ENCODE measurements at places on chromosomes 12 and 14. TPM values are rescaled to one million over a fixed set of nuclear protein-coding genes. Genes with fewer than 3 reads are reported as not detected.

- no peaks in the 10 kb centered on the region for H3K36me3 ChIP-seq
- H3K27me3 ChIP-seq, result peaks cover 7% of the 10 kb centered on the region
- H3K4me1 ChIP-seq, result no peaks in the 10 kb centered on the region
- no peak for DNase-seq
These were observed 172.0 kb upstream of the PELI2 start for GRCh38 chr14:55946231-55946630.

DNA sequence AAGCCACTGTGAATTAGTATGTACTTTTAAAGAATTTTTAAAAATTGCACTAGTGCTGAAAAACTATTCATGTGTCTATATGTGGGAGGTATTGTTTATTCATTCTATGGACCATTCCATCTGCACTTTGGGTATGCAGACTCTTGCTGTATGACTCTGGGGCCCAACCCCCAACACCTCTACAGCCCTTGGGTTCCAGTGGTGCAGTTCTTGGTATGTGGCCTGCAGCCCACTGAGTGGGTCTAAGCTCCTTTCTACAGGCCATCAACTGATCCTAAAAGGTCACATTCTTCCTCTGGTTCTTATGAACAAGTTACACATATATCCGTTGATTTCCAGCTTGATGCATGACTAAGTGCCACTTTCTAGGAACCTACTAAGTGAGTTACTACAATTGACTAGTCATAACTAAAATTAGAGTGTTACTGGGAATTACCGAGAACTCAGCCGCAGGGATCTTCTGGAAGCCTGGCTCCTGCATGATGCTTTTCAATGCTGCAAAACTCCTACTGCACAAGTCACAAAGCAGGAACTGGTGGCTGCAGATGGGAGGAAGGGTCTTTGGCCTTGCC is 62.4 kb upstream of the MED13L start:
- H3K4me3 ChIP-seq, result no peak overlapping the region
- H3K27ac ChIP-seq, result no peak overlapping the region
- no peak for DNase-seq
- peaks cover 2% of the 10 kb centered on the region for H3K4me1 ChIP-seq

- peaks cover 34% of the 10 kb centered on the region for H3K4me1 ChIP-seq
- peak overlapping the region; percentile 75 for H3K27ac ChIP-seq
- no peaks in the 10 kb centered on the region for H3K36me3 ChIP-seq
These were observed 19.0 kb upstream of the HNF1A start for GRCh38 chr12:120959111-120959878.

Gene HELB
- 34.6 TPM for total RNA-seq

- DNase-seq, result no peak
- H3K36me3 ChIP-seq, result no peaks in the 10 kb centered on the region
- H3K27me3 ChIP-seq, result peaks cover 23% of the 10 kb centered on the region
- no peaks in the 10 kb centered on the region for H3K4me1 ChIP-seq
- no peak overlapping the region for H3K4me3 ChIP-seq
These were observed 8.8 kb upstream of the PLEKHG6 start for GRCh38 chr12:6301721-6302120.

- H3K4me1 ChIP-seq, result peaks cover 9% of the 10 kb centered on the region
- peaks cover 63% of the 10 kb centered on the region for H3K27me3 ChIP-seq
- H3K4me3 ChIP-seq, result no peak overlapping the region
- no peaks in the 10 kb centered on the region for H3K36me3 ChIP-seq
These were observed 29.9 kb downstream of the PPFIBP1 start for GRCh38 chr12:27553941-27554340.

Gene ZFYVE21
- total RNA-seq, result 18.6 TPM

GRCh38 chr14:39422243-39422642 is 10.0 kb downstream of the FBXO33 start:
- no peak overlapping the region for H3K4me3 ChIP-seq
- DNase-seq, result no peak
- H3K4me1 ChIP-seq, result peaks cover 19% of the 10 kb centered on the region
- H3K36me3 ChIP-seq, result peaks cover 20% of the 10 kb centered on the region

Gene SLC17A8
- total RNA-seq, result not detected

GRCh38 chr14:75299576-75299975 is 20.9 kb downstream of the FOS start:
- DNase-seq, result no peak
- no peak overlapping the region for H3K4me3 ChIP-seq
- H3K27me3 ChIP-seq, result peaks cover 3% of the 10 kb centered on the region
- H3K36me3 ChIP-seq, result no peaks in the 10 kb centered on the region

Gene CALM1
- 634 TPM for total RNA-seq

DNA sequence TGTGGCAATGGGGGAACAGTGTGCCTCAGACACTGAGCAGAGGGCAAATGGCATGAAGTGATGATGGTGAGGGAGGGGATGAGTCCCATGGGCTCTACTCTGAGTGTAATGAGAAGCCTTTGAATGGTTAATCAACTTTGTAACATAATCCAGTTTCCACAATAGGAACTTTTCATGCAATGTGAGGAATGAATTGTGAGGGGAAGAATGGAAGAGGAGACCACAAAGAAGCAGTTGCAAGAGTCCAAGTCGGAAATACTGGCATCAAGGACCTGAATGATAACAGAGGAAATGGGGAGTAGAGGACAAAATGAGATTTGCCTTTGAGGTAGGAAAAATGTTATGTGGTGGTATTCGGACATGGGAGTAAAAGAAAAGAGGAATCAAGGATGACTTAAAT is 476.9 kb upstream of the PRICKLE1 start:
- no peaks in the 10 kb centered on the region for H3K27me3 ChIP-seq
- DNase-seq, result no peak
- H3K27ac ChIP-seq, result no peak overlapping the region
- no peak overlapping the region for H3K4me3 ChIP-seq
- H3K36me3 ChIP-seq, result no peaks in the 10 kb centered on the region
- H3K4me1 ChIP-seq, result no peaks in the 10 kb centered on the region

- no peak for DNase-seq
- H3K27me3 ChIP-seq, result no peaks in the 10 kb centered on the region
- H3K36me3 ChIP-seq, result no peaks in the 10 kb centered on the region
- H3K4me1 ChIP-seq, result no peaks in the 10 kb centered on the region
- no peak overlapping the region for H3K4me3 ChIP-seq
These were observed 370.2 kb downstream of the TMEM117 start for GRCh38 chr12:44206045-44206444.

GRCh38 chr12:56358836-56359532 is 923 bp downstream of the STAT2 start:
- peak overlapping the region; percentile 93 for H3K4me3 ChIP-seq
- peaks cover 24% of the 10 kb centered on the region for H3K4me1 ChIP-seq
- DNase-seq, result peak; percentile 52
- peak overlapping the region; percentile 95 for H3K27ac ChIP-seq
- H3K36me3 ChIP-seq, result peaks cover 35% of the 10 kb centered on the region

- no peaks in the 10 kb centered on the region for H3K4me1 ChIP-seq
- no peak for DNase-seq
- H3K4me3 ChIP-seq, result no peak overlapping the region
- no peaks in the 10 kb centered on the region for H3K36me3 ChIP-seq
- H3K27me3 ChIP-seq, result no peaks in the 10 kb centered on the region
These were observed 73.7 kb downstream of the TMTC2 start for GRCh38 chr12:82760423-82760822.

Gene POU6F1
- total RNA-seq, result 3.6 TPM

Gene KLHL33
- 0.44 TPM for total RNA-seq

GRCh38 chr14:100618318-100618693 is 31.1 kb upstream of the BEGAIN start:
- DNase-seq, result no peak
- H3K27ac ChIP-seq, result peak overlapping the region; percentile 16
- H3K27me3 ChIP-seq, result peaks cover 24% of the 10 kb centered on the region
- H3K4me3 ChIP-seq, result no peak overlapping the region

Gene GLI1
- total RNA-seq, result 0.52 TPM

DNA sequence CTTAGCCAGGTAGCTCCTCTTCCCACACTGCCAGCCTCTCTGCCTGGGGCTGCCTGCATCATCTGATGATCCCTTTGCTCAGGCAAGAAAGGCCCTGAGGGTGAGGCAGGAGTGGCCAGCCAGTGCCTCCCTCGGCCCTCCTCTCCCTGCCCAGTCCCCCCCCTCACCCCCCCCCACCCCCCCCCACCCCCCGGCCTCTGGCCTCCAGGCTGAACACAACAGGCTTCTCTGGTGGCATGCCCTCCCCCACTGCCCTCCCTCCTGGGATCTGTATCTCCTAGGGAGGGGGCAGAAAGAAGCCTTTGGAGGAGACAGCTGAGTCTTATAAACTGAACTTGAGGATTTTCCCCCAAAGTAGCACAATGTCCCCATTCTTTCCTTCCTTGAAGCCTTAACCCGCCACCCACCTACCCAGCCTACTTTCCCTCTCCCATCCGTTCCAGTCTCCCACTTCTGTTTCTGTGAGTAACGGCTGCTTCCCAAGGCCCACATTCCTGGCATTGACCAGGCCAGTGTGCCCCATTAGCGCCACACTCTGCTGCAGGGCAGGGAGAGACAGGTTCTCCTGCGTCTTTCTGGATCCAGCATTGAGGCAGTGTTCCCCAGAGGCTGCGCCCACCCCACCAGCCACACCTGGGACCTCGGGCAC is 82.1 kb downstream of the B4GALNT3 start:
- DNase-seq, result no peak
- peaks cover 8% of the 10 kb centered on the region for H3K27me3 ChIP-seq
- no peaks in the 10 kb centered on the region for H3K36me3 ChIP-seq
- H3K4me1 ChIP-seq, result peaks cover 8% of the 10 kb centered on the region

DNA sequence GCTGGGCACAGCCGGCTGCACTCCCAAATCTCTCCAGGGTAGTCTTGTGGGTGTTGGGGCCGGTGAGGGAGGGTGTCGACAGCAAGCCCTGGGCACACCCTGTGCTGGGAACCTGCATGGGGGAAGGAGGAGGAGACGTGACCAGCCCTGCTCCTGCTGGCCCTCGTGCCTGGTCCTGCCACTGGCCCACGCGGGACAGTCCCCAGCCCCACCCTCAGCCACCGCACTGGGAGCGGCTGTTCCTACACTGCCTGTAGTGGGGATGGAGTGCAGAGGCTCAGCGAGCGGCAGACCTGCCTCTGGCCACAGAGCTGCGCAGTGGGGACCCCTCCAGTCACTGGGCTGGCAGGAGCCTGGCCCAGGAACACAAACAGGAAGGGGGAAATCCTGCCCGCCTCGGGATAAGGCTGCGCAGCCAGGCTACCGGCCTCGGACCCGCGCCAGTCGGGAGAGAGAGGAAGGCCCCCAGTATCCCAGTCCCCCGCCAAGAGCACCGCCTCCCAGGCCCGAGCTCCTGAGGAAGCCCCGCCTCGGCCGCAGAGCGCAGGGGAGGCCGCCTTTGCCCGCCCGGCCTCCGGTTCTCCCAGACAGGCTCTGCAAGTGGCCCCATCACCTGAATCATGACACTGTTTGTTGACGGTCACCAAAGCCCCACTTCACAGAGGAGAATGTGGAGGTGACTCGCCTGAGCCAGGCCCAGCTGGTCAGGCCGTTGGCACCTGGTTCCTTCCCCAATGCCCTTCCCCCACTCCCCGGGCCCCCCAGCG is 10.6 kb downstream of the AHNAK2 start:
- H3K27me3 ChIP-seq, result peaks cover 23% of the 10 kb centered on the region
- H3K4me3 ChIP-seq, result no peak overlapping the region
- H3K4me1 ChIP-seq, result peaks cover 2% of the 10 kb centered on the region
- H3K36me3 ChIP-seq, result no peaks in the 10 kb centered on the region

- H3K36me3 ChIP-seq, result peaks cover 41% of the 10 kb centered on the region
- H3K27me3 ChIP-seq, result no peaks in the 10 kb centered on the region
- peaks cover 56% of the 10 kb centered on the region for H3K4me1 ChIP-seq
- DNase-seq, result no peak
- H3K27ac ChIP-seq, result peak overlapping the region; percentile 87
- no peak overlapping the region for H3K4me3 ChIP-seq
These were observed 175.1 kb upstream of the SLC38A2 start for GRCh38 chr12:46547421-46548354.

Gene RBM23
- 96.7 TPM for total RNA-seq

DNA sequence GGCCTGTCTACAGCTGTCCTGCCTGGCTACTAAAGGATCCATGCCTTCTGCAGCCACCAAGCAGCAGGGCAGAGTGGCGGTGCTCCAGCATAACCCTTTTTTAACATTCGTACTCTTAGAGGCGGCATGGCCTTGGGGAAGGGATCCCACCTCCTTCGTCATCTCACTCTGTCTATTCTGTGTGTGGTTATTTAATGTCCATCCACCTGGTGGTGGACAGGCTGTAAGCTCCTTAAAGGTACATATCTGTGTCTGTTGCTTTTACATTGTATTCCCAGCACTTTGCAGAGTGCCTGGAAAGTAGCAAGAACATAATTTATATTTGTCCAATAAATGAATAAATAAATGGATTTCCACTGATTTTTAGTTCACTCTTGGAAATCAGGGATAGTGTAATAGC is 15.7 kb upstream of the ACOT1 start:
- H3K4me3 ChIP-seq, result no peak overlapping the region
- no peaks in the 10 kb centered on the region for H3K4me1 ChIP-seq
- no peaks in the 10 kb centered on the region for H3K36me3 ChIP-seq

DNA sequence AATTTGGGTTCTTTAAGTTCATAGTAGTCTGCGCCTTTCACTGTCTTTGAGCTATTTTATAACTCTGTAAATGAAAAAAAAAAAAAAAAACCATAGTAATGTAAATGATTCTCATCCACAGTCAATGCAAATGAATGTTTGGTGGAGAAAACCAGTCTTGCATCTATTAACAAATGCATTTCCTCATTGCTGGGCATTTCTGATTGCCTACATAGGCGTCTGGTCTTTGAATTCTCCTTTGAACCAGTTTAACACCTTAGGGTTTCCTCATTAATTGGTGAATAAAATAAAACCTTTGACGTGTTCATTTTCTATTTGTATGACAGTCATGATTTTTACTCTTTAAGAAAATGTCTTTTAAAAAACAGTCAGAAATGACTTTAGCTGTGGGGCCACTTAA is 114.8 kb downstream of the C12orf75 start:
- no peak for DNase-seq
- no peaks in the 10 kb centered on the region for H3K36me3 ChIP-seq
- peaks cover 41% of the 10 kb centered on the region for H3K27me3 ChIP-seq
- no peak overlapping the region for H3K4me3 ChIP-seq

Gene PLEKHH1
- total RNA-seq, result 0.19 TPM

DNA sequence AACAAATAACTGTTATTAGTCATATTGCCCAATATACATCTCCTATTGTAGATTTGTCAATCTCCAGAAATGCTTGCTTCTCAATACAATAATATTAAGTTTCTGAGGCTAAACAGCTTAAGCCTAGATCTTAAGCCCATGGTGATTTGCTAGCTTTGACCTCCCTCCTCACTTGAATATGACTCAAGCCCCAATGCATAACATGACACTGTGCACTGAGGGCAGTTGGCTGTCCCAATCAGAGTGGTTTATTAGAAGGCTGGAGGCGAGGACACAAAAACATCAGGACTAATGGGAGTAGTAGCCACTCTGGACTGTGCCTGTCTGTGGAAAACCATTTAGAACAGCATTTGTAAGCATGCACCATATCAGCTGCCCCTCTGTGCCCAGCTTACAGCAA is 81.1 kb upstream of the GTF2A1 start:
- peaks cover 10% of the 10 kb centered on the region for H3K27me3 ChIP-seq
- no peaks in the 10 kb centered on the region for H3K36me3 ChIP-seq
- no peak overlapping the region for H3K4me3 ChIP-seq
- DNase-seq, result no peak
- H3K27ac ChIP-seq, result no peak overlapping the region
- peaks cover 21% of the 10 kb centered on the region for H3K4me1 ChIP-seq

- H3K36me3 ChIP-seq, result peaks cover 11% of the 10 kb centered on the region
- H3K27me3 ChIP-seq, result no peaks in the 10 kb centered on the region
- no peak overlapping the region for H3K4me3 ChIP-seq
- no peak for DNase-seq
- no peak overlapping the region for H3K27ac ChIP-seq
These were observed 5.0 kb downstream of the STAT6 start for GRCh38 chr12:57106021-57106708.

Gene KLHDC1
- total RNA-seq, result 1.9 TPM

- peak; percentile 97 for DNase-seq
- peaks cover 59% of the 10 kb centered on the region for H3K4me1 ChIP-seq
- H3K27me3 ChIP-seq, result peaks cover 2% of the 10 kb centered on the region
- peak overlapping the region; percentile 95 for H3K4me3 ChIP-seq
- peaks cover 60% of the 10 kb centered on the region for H3K36me3 ChIP-seq
These were observed 21.4 kb upstream of the CLEC2D start for GRCh38 chr12:9647825-9648700.
